ENCODE measurements at places on chromosomes 13 and 19.
A peak's percentile ranks its signal among the peaks of the same experiment; 100 is the strongest.

GRCh38 chr19:29302002-29302928 is 89.3 kb upstream of the UQCRFS1 start:
- DNase-seq: no peak

DNA sequence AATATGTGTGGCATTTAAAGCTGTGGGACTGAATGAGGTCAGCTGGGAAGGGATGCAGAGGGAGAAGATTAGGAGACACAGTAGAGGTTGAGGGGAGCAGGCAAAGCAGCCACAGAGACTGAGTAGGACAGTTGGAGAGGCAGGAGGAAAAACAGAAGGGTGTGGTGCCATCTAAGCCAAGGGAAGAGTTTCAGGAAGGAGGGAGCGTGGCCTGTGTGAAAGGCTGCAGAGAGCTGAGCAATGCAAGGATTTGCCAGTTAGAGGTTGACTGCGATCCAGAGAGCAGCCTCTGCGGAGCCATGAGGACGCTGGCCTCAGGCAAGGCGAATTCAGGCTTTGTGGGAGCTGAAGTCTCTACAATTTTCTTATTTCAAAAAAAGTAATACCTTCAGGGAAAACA is 28.9 kb downstream of the SOX21 start:
- DNase-seq: no peak

DNA sequence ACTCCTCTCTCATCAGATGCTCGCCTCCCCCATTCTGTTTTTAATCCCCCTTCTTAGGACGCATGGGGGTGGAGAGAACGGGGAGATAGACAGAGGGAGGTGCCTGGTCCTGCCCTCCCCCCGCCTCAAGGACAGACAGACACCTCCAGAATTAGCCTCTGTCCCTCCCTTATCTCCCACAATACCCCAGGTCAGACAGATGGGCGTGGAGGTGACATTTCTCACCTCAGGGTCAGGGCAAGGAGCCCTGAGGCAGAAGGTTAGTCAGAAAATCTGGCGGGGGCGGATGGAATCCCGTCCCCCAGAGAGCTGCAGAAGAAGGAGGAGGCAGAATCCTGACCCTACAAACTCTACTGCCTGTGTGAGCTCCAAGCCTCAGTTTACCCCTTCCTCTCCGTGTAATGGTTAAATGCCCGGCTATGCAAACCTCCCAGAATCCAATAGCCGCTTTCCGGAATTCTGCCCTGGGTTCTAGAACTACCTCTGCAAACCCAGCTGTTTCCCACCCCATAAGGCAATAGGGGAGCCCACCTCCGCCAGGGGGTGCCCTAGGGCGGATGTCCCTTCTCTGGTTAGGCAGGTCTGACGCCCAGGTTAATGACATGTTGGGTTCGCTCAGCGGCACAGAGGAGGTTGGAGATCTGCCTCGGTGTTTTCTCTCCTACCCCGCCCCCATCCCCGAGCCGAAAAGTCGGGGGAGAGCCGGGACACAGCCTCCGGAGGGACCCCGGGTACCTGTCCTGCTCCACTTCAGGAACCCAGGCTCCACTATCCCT is 900 bp downstream of the PPP1R13L start:
- DNase-seq: peak; percentile 73

GRCh38 chr13:99215184-99215830 is 14.7 kb downstream of the UBAC2 start:
- peak; percentile 82 for DNase-seq

- DNase-seq: no peak
Measured at GRCh38 chr13:99022941-99023340, 45.1 kb upstream of the DOCK9 start.
